ENCODE measurements at places on chromosomes 7 and 10.

DNA sequence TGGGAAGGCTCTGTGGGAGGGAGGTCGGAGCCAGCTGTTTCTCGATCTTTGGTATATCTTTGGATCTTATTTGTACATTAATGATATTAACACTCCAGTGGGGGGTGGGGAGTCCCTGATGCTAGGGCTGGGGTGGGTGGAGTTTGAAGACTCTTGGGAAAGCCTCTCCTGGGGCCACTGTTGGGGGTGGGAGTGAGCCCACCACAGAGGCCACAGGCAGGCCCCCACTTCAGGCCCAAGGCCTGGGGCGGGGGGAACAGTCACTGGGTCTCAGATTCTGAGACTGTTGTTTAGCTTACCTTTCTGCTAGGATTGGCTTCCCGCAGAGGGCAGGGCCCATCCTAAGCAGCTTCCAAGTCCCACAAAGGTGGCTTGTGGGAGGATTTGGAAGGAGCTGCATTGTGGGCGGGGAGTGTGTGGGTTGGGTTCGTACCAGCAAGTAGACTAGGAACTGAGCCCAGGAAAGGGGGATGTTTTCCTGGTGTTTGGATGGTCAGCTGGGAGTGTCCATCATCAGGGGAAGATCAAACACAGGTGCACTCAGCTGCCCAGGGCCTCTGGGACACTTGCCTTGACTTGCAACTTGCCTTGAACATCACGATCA is 11.9 kb downstream of the YKT6 start:
- DNase-seq, result no peak

GRCh38 chr7:17580856-17581255 is 282.4 kb downstream of the AHR start:
- DNase-seq, result no peak

- no peak for DNase-seq
Measured at GRCh38 chr10:77004917-77005564, 632.6 kb downstream of the KCNMA1 start.

DNA sequence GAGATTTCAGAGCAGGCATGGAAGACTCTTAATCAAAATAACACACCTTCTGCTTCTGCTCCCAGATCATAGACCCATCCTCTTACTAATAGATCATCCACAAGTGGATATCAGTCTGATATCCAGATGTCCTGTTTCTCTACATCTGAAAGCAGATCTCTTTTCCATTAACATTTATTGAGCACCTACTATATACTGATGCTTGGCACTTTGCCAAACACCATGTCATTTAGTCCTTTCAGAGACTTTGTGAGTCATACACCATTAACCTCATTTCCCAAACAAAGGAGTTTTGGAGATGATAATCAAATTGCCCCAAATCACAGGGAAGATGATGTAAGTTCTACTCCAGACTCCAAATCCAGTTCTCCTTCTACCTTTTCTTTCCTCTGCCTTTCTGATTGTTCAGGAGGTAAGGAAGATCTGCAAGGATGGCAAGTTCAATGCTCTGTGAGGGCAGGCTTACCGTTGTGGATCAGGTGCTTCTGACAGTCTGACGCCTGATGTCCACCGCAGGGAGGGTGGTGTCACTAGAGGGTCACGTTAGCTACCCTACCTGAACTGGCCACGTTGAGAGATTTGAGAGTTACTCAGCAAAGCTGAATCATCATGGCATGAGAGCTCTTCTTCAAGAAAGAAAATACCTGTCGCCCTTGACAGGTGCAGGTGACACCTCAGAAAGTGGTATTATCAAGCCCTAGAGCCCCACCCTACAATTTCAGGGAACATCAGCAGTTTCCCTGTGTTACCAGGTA is 269.6 kb upstream of the ZMIZ1 start:
- DNase-seq, result no peak

Data from stimulated activated effector memory CD8-positive, alpha-beta T cell treated with anti-CD3 and anti-CD28 coated beads, Interleukin-12 subunit alpha, Interleukin-12 subunit beta, amount 100 ng/mL, for 72 hours (primary cell).